ENCODE measurements at places on chromosomes 2 and 18. TPM values are rescaled to one million over a fixed set of nuclear protein-coding genes. Genes with fewer than 3 reads are reported as not detected.

DNA sequence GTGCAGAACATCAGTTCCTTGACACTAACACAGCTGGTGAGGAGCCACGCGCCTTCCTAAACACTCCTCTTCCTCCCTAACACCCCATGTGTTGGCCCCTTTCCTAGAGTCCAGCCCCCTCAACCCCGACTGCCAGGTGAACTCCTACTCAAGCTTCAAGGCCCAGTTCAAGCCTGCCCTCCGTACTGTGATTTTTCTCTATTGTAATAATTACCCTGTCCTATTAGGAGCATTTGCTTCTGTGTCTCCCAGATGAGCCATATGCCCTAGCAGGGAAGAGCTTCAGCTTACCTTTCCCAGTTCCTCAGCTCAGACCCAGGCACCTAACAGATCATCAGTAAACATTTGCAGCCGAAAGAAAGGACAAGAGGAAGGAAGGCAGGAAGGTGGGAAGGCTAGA, 130.6 kb upstream of the SALL3 start:
- DNase-seq: no peak

- no peak for DNase-seq
These were observed 164.1 kb downstream of the GREB1L start for GRCh38 chr18:21406116-21406515.

DNA sequence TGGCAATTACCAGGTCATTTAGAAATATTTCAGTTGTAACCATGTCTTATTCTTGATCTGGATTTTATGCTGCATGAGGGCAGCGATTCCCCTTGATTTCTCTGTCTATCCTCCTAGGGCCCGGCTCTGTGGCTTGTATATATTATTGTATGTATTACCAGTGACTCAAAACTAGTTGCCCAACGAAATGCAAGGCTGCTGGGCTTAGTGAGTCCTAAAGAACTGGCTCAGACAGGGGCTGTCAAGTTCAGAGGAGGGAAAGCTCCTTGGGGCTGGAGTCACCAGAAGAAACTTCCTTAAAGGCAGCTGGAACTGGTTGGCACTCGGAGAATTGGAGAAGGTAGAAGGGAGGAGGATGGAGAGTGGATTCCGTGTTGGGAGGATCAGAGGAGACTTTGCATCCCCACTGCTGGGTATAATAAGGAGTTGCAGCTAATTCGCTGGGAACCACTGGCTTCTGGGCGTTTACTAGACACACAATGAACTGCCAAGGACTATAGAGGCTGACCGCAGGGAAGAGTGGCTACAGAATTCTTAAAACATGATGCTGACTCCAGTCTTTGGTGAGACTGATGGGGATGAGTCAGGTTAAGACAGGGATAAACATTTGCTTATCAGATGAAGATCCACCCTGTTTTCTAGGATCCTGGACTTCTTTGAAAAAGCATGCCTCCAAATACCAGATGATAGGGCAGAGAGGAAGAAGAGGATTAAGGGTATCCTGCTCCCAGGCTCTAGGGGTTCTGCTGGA, 104.3 kb downstream of the PRKCE start:
- DNase-seq: no peak

Gene SP140
- 0.69 TPM for total RNA-seq

- DNase-seq: no peak
These were observed 68.8 kb upstream of the SPTBN1 start for GRCh38 chr2:54387059-54387991.

Gene LIMS3
- 0.93 TPM for total RNA-seq

DNA sequence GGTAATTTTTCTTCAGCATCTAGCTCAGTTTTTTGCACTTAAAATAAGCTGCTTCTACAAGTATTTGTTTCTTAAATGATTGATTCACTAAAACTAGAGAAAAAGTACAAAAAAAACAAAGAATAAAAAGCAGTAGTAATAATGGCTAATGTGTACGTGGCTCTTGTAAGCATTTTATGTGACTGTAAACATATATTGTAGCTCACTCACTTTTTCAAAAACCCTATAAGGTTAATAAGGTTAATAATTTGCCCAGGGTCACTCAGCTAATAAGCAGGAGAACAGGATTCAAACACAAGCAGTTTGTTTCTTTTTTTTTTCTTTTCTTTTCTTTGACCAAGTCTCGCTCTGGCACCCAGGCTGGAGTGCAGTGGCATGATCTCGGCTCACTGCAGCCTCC, 67.5 kb downstream of the RMDN2 start:
- no peak for DNase-seq

GRCh38 chr18:907115-907884, 2.6 kb downstream of the ADCYAP1 start:
- no peak for DNase-seq

DNA sequence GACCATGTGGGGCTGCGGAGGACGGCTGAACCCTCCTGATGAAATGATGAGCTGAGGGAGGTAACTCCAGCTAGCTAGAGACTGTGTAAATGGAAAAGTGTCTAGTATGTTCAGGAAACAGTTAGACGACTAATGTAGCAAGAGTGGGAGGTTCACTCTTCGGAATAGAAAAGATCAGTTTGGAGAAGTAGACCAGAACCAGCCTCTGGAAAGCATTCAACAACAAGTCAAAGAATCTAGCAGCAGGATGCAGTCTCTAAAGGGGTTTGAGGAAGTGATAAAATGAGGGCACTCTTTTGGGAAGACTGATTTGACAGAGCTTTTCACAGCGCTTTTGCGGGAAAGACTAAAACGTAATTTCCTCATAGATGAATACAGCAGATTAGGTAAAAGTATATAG, 79.6 kb downstream of the GAREM1 start:
- no peak for DNase-seq

Gene EVX2
- not detected for total RNA-seq

Gene MAP2
- total RNA-seq: 18.2 TPM
